Nucleus accumbens (tissue), 56 donors: ENCODE measurements at places on chromosomes 6 and 20.

GRCh38 chr6:116108836-116109235 lies 8.2 kb downstream of the NT5DC1 start:
- DNase-seq: peak; percentile 33

- DNase-seq: no peak
These were observed 3.1 kb upstream of the MAVS start for GRCh38 chr20:3843490-3843889.

GRCh38 chr6:157455731-157456523 lies 74.9 kb downstream of the ZDHHC14 start:
- no peak for DNase-seq

GRCh38 chr20:6718662-6719368 lies 48.7 kb upstream of the BMP2 start:
- no peak for DNase-seq

- no peak for DNase-seq
These were observed 301.7 kb downstream of the FOXA2 start for GRCh38 chr20:22282696-22283095.

DNA sequence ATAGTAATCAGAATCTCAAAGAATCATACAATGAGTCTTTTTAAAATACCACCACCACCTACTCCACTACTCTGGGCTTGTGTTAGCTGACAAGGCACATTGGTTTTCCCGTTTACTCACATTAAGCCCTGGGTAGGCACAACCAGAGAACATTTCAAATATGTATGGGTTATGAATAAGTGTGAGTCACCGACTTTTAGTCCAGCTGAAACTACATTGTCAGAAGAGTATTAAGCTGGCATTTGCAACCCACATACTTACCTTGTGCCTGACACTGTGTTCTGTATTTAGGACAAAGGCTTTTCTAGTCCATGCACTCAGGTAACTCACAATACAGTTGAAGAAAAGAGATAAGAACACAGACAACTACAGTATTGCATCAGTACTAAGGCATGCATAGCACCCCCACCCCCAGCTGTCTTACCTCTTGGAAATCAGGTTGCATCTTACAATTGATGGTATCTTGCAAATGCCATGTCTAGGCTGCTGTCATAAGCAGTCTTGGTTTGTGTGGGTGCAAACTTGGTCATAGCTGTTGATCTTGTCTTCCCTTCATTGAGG lies 40.3 kb upstream of the AHI1 start:
- DNase-seq: no peak

- DNase-seq: no peak
These were observed 133.4 kb upstream of the CDH4 start for GRCh38 chr20:61118429-61119224.

DNA sequence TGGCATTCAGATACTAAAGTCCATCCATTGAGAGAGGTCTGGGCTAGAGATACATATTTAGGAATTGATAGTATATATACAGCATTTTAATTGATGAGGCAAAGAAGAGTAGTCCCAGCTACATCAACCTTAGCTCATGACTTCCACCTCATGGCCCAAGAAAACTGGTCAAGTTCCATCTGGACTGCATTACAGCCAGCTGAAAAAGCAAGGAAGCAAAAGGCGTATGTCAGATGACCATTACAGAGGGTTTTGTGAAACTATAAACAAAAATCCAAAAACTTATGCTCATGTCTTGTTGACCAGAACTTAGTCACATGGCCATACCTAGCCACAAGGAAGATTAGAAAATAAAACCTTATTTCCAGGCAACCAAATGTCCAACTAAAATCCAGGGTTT lies 46.8 kb upstream of the RNF146 start:
- DNase-seq: no peak
